Activated CD8-positive, alpha-beta T cell treated with anti-CD3 and anti-CD28 coated beads, Interleukin-2, amount 10 ng/mL, durations not matched to agents 7 days and 5 days (primary cell): ENCODE measurements at places on chromosomes 3 and 15.
A peak's percentile ranks its signal among the peaks of the same experiment; 100 is the strongest.

GRCh38 chr3:193129607-193130006 lies 111.4 kb upstream of the PLAAT1 start:
- no peak for DNase-seq

DNA sequence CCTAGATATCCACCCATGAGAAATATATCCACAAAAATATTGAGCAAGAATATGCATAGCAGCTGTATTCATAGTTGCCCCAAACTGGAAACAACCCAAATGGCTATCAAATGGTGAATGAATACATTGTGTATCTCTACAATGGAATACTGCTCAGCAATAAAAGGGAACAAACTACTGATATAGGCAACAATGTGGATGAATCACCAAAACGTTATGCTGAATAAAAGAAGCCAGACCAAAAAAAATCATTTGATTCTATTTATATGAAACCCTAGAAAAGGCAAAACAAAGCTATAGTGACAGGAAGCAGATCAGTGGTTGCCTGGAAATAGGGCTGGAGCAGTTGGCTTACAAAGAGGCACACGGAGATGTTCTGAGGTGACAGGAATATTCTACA lies 15.5 kb upstream of the CMTM7 start:
- no peak for DNase-seq

DNA sequence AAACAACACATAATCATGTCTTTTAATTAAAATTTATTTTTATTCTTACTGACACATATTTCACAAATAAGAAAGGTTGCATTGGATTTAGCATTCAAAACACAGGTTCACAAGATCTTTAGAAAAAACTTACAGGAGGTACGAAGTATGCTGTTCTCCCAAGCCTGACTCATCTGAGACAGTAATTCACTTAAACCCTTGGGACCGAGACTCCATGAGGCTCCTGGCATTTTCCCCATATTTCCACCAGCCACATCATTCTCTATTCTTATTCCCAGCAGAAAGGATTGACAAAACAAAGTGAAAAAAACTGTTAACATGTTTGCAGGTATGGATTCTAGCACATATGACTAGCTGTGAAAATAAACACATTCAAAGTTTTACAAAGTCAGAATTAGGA lies 52.6 kb downstream of the CNTN3 start:
- DNase-seq: no peak

DNA sequence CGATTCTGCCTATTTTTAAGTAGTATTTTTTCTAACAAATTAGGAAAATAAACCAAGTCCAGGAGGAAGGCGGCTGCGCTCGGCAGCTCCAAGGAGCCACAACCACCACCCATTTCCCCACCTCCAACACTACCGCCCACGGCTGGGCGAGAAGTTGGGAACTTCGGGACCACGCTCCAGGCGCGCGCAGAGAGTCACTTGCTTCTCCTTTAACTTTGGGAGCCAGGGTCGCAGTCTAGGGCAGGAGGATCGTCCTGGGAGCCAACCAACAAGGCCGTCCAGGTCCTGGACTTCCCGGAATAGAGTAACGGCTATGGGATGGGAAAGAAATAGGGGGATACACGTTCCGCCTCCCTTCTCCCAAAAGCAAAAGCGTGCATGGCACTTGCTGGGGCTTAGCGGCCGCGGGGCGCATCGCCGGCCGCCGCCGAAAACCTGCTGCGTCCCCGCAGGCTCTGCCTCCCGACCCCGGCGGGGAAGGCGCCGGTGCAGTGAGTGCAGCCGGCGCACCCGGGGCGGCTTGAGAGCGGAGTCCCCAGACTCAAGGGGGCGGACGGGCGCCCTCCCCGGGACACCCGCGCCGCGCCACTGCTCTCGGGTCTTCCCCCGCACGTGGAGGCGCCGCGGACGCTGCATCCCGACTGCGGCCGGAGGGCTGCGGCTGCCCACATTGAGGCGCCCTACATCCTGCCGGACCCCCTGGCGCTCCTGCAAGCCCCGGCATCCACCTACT lies 699 bp downstream of the MEGF11 start:
- DNase-seq: peak; percentile 23

DNA sequence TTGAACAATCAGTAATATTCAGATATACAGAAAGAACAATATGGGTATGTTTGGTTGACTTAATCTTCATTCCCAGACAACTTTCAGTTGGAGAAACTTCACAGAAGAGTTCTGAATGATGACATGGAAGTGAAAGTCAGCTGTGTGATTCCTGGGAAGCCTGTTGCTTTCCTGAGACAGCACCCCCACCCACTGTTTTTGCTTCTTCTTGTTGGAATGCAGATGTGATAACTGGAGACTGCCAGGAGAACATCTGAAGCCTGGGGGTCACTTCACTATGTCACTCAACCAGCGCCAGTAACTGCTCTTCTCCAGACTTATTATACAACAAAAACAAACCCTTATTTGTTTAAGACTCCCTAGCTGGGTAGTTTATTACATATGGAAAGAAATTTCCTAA lies 599.4 kb downstream of the ZIC1 start:
- no peak for DNase-seq

GRCh38 chr3:83946049-83946448 lies 1012.7 kb upstream of the CADM2 start:
- DNase-seq: no peak

GRCh38 chr15:64461721-64462162 lies 1.4 kb downstream of the ZNF609 start:
- DNase-seq: peak; percentile 41

- no peak for DNase-seq
Measured at GRCh38 chr3:11302444-11302843, 30.2 kb downstream of the ATG7 start.

- DNase-seq: no peak
Measured at GRCh38 chr3:192700885-192701284, 26.5 kb downstream of the FGF12 start.

DNA sequence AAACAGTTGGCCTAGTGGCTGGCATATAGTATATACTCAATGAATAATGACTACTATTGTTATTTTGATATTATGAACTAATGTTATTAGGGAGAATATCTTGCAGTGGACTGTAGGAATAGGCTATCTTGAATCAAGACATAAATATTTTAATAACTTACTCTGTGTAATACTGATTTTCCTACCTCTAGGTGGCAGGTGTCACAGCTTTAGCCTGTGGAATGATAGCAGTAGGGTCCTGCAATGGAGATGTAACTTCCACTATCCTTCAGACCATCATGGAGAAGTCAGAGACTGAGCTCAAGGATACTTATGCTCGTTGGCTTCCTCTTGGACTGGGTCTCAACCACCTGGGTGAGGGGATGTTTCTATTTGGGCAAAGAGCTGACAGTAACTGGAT lies 6.5 kb downstream of the PSMD2 start:
- DNase-seq: no peak

- no peak for DNase-seq
Measured at GRCh38 chr3:48436477-48436787, 3.5 kb downstream of the CCDC51 start.

GRCh38 chr3:79253271-79253670 lies 514.5 kb downstream of the ROBO1 start:
- no peak for DNase-seq

- no peak for DNase-seq
Measured at GRCh38 chr15:70569091-70569713, 194.2 kb downstream of the UACA start.

- no peak for DNase-seq
Measured at GRCh38 chr3:4464576-4464975, 2.5 kb downstream of the SUMF1 start.

GRCh38 chr3:119639494-119640350 lies 20.7 kb downstream of the POPDC2 start:
- no peak for DNase-seq

- DNase-seq: no peak
Measured at GRCh38 chr3:82259994-82260393, 498.5 kb upstream of the GBE1 start.

GRCh38 chr3:129992781-129993180 lies 18.3 kb downstream of the TRH start:
- no peak for DNase-seq

DNA sequence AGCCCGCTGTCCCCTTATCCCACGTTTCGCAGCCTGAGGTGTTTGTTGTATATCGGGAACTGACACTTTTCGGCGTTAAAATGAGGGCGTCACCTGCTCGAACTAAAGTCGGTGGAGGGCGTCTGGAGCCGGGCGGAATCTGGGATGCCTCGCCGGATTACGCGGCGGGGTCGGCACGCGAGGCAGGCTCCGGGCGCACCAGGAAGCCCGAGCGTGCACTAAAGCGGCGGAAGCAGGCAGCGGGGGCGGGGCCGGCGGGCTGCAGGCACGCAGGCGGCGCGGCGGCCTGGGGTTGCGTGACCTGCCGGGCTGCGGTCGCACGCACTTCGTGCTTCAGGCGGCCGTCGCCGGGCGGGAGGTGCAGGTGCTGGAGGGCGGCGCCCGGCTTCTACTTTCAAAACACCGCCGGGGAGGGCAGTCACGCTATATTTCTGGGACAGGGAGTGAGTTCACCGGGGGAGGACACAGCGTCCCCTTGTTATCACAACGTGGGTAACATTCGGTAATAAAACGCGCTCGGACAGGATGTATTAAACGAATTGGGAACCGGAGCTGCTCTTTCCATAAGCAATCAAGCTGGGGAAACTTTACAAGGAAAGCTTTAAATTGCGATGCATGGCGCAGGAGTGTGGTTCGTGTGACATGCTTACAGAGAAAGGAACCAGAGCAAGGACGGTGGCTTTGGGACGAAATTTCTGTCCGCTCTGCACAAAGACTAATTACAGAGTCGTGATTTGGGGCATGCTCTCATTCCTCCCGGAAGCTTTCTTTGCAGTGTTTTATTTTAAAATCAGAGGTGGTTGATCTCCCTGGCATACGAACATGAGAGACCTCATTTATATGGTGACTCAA lies 9.1 kb upstream of the LEKR1 start:
- DNase-seq: peak; percentile 93

DNA sequence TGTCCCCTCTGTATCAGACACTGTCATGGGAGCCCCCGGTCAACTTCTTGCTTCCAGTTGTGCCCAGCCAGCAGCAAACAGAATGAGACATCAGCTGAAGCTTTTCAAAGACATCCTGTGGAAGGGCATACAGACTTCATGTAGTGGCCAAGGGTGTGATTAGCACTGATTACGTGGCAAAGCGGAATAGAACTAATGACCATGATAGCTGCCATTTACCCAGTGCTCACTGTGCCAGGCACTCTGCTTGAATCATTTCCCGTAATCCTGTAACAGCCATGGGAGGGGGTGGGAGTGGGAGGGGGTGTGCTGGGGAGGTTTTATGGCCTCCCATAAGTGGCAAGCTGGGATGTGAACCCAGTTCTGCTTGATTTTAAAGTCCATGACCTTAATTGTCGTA lies 29.5 kb downstream of the LPP start:
- DNase-seq: no peak

GRCh38 chr3:39101022-39101689 lies 6.3 kb downstream of the GORASP1 start:
- peak; percentile 66 for DNase-seq

DNA sequence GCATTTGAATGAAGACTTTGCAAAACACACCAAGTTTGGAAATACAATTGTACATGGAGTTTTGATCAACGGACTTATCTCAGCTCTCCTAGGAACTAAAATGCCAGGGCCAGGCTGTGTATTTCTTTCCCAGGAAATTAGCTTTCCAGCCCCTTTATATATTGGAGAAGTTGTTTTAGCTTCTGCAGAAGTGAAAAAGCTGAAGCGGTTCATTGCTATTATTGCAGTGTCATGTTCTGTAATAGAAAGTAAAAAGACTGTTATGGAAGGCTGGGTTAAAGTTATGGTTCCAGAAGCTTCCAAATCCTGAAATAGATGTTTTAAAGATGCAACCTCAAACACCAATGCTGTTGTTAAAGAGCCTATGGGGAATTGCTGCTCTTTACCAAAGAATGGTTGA lies 11.5 kb downstream of the HTD2 start:
- no peak for DNase-seq

GRCh38 chr15:25504307-25504706 lies 65.5 kb upstream of the UBE3A start:
- DNase-seq: no peak

GRCh38 chr15:96349034-96349856 lies 18.7 kb downstream of the NR2F2 start:
- DNase-seq: no peak

DNA sequence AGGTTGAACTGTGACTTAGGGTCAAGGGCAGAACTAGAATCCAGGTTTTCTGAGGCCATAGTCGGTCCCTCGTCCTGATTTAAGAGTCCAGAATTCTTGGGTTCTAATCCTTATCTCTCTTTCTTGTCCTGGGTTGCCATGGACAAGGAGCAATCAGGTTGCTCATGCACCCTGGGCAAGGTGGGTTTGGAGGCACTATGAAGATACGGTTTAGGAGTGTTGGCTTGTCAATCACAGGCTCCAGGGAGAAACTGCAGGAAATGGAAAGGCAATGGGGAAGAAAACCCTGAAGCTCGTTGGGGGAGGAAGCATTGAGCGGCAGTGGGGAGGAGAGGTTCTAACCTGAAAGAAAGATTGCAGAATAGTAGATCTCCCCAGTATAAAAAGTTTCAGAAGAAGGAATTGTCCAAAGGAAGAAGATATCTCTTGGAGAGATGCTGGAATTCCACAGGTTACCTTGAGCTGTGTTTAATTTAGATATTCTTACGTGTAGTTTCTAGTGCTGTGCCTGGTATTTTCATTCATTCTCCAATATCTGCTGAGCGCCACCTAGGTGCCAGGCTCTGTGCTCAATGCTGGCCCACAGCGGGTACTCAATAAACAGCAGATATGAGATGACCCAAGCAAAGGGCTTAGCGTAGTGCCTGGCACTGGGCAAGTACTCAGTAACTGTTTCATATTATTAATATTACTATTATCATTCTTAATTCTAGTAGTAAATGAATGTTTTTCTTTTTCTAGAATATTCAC lies 2.0 kb downstream of the ACAN start:
- DNase-seq: no peak

GRCh38 chr15:68177742-68178141 lies 27.4 kb downstream of the CALML4 start:
- no peak for DNase-seq

DNA sequence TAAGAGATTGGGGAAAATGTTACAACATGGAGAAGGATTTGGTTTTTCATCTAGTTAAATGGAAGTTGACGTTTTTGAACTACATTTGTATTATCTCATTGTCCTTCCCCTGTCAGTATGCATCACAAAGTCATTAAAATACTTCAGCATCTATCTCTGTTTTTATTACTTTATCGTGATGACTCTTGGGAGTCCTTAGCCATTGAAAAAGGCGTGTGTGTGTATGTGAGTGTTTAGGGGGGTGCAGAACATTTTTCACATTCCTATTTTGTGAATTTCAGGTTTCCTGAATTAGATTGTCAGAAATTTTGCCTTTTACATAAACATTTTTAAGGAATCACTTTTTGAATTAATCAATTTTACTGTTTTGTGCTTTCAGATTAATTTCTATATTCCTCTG lies 360.6 kb upstream of the SGO1 start:
- no peak for DNase-seq

DNA sequence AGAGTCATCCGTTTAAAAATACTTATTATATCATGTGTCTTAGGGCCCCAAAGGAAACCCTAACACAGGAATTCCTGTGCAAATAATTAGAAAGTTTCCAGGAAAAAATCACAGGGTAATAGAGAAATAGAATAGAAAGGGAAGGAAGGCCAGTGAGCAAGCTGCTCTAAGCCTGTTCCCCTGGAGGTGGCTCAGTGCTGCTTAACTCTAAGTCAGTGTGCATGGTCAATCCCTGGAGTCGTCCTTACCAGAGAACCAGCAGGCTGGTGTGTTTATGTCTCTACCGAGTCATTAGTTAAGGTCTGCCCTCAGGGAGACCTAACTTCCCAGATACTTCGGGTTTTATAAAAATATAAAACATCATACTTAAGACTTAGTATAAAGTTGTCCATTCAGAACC lies 21.0 kb upstream of the MCF2L2 start:
- DNase-seq: no peak
